Effector memory CD4-positive, alpha-beta T cell (primary cell): ENCODE measurements at places on chromosomes 6 and 20.

- no peaks in the 10 kb centered on the region for H3K36me3 ChIP-seq
- no peaks in the 10 kb centered on the region for H3K27me3 ChIP-seq
- H3K4me3 ChIP-seq = no peak overlapping the region
- H3K27ac ChIP-seq = peak overlapping the region; percentile 94
- peak; percentile 73 for DNase-seq
- peaks cover 35% of the 10 kb centered on the region for H3K4me1 ChIP-seq
Observed at GRCh38 chr20:58306421-58307261, 2.9 kb upstream of the RAB22A start.

DNA sequence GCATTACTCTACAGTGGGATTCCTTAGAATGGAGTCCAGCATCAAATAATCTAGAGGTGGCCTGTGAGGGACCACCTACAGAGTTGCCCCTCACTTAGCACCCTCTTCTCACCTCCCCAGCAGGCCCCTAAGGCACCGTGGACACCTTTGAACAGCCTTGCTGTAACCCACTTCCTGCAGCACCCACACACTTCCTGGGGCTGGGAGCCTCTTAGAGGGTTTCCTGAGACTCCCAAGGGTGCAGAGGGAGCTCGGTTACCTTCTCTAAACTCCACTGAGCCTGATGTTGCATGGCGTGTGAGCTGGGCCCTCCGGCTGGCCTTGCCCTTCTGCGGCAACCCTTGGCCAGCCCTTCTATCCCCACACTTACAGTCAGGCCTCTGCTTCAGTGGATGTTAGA lies 7.3 kb upstream of the SIRPG start:
- peak overlapping the region; percentile 42 for H3K4me3 ChIP-seq
- peak overlapping the region; percentile 60 for H3K27ac ChIP-seq
- peak; percentile 38 for DNase-seq
- no peaks in the 10 kb centered on the region for H3K27me3 ChIP-seq

GRCh38 chr6:48552905-48553304 lies 441.9 kb upstream of the PTCHD4 start:
- H3K36me3 ChIP-seq = no peaks in the 10 kb centered on the region
- no peaks in the 10 kb centered on the region for H3K27me3 ChIP-seq
- no peak overlapping the region for H3K27ac ChIP-seq
- H3K4me3 ChIP-seq = no peak overlapping the region

GRCh38 chr6:105484238-105485161 lies 81.6 kb upstream of the PREP start:
- H3K36me3 ChIP-seq = no peaks in the 10 kb centered on the region
- H3K27me3 ChIP-seq = peaks cover 3% of the 10 kb centered on the region
- H3K4me3 ChIP-seq = no peak overlapping the region
- DNase-seq = no peak
- no peaks in the 10 kb centered on the region for H3K4me1 ChIP-seq
- H3K27ac ChIP-seq = no peak overlapping the region

DNA sequence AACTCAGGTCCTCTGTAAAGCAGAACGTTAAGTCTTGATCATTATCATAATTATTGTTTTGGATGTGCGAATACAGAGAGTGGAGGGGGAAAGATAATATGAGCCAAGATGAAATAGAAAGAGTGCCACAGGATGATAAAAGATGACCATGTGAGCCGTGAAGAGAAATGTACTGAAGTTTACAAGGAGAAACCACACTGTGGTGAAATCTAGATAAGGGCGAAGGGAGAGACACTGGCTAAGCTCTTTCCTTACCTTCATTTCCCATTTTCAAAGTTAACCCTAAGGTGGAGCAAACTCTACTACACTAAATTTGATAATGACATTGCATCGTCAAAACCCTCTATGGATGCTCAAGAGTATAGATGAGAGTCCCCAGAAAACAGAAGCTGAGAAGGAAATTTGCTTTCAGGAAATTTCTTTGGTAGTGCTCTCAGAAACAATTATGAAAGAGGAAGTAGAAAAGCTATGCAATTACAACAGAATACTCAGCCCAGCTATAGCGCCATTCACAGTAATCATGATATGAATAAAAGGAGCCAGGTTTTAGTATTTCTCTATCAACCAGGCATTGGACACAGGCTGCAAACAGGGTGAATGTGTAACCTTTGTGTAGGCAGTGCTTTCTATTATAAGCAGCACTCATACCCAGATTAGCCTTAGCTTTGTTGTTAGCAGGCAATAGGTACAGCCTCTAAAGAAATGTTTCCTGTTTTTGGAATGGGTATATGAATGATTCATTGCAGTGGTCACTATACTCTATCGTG lies 1080.7 kb downstream of the GRIK2 start:
- H3K27me3 ChIP-seq = no peaks in the 10 kb centered on the region
- DNase-seq = no peak
- no peak overlapping the region for H3K27ac ChIP-seq
- H3K4me1 ChIP-seq = no peaks in the 10 kb centered on the region

DNA sequence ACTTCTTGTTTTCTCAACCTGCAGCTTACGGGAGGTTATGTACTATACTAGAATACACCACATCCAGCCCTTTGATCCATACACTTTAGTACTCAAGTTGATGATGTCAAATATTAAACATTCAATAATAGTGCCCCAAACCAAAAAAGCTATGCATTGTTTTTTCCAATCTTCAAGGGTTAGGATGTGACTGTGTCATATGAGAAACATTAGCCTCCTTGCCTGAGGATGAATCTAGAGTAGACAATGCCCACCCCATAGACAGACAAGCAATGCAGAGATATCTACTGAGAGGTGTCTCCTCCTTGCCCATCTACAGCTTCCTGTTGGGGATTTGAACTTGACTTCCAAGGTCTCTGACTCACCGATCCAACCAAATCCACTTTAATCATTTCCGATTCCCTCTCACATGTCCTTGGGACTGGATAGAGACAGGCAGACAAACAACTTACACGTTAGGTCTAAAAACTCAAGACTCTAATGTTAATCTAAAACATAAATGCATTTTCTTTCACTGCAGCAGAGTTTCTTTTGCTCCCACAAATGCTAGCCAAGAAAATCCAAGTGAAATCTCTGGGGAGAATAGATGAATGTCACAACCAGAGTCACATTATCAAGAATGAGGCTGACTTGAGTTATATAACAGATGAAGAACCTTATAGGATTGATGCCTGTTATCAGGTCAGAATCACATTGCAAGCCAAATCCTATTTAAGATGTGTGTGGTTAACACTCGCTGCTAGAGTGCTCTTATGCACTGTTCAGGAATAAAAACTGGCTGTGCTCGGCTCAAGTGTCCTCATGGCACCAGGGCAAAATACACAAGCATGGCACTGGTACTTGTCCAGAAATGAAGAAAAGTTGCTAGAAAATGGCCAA lies 75.5 kb upstream of the TNFAIP3 start:
- H3K4me1 ChIP-seq = peaks cover 23% of the 10 kb centered on the region
- no peak overlapping the region for H3K4me3 ChIP-seq
- no peak overlapping the region for H3K27ac ChIP-seq
- H3K27me3 ChIP-seq = no peaks in the 10 kb centered on the region
- no peak for DNase-seq

DNA sequence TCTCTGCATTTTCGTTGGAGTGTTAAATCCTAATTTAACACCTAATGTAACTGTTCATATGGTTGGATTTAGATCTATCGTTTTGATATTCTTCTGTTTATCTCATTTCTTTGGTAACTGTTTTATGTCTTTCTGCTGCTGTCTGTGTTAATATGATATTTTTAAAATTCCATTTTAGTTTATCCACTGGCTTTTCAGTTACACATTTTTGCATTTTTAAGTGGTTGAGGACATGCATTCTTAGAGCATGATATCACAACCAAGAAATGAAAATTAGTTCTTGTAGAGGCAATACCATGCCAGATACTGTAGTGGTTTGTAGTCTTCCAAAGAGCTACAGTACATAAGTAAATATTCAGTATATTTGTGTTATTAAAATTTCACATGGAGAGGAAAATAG lies 58.6 kb downstream of the LIN28B start:
- H3K4me1 ChIP-seq = no peaks in the 10 kb centered on the region
- no peaks in the 10 kb centered on the region for H3K36me3 ChIP-seq
- no peak overlapping the region for H3K27ac ChIP-seq
- H3K4me3 ChIP-seq = no peak overlapping the region

GRCh38 chr20:44582311-44583025 lies at the start of gene PKIG:
PKIG (plus strand) TSS chr20:44582579; CDS start chr20:44614557, 31,978 bp downstream.
- no peak within 1 kb of the TSS for H3K4me3 ChIP-seq
- no peaks in the 10 kb centered on the region for H3K36me3 ChIP-seq
- H3K27ac ChIP-seq = no peak within 1 kb of the TSS
- no peaks in the 10 kb centered on the region for H3K27me3 ChIP-seq

DNA sequence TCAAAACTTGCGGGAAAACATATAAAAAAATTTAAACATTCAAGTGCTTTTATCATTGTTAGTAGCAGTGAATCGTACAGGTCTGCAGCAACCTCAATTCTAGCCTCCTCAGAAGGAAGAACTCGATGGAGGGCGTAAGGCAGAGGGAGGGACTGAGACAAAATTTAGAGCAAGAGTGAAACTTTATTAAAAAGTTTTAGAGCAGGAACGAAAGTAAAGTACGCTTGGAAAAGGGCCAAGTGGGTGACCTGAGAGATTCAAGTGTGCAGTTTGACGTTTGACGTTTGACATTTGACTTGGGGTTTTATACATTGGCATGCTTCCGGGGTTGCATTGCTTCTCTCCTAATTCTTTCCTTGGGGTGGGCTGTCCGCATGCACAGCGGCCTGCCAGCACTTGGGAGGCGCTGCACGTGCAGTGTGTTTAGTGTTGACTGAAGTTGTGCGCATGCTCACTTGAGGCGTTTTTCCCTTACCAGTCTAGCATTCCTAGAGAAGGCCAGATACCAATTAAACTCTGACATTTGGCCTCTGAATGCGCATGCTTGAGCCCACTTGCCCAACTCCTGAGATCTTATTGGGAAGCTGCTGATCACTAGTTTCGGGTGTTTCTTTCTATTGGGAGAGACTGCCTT lies 82.6 kb downstream of the TBX18 start:
- no peak overlapping the region for H3K4me3 ChIP-seq
- no peaks in the 10 kb centered on the region for H3K4me1 ChIP-seq
- no peaks in the 10 kb centered on the region for H3K27me3 ChIP-seq
- no peaks in the 10 kb centered on the region for H3K36me3 ChIP-seq
- H3K27ac ChIP-seq = no peak overlapping the region

- H3K4me1 ChIP-seq = no peaks in the 10 kb centered on the region
- no peaks in the 10 kb centered on the region for H3K36me3 ChIP-seq
Observed at GRCh38 chr20:52312132-52312729, 120.7 kb upstream of the ZFP64 start.

- no peak for DNase-seq
- H3K27ac ChIP-seq = no peak overlapping the region
- H3K36me3 ChIP-seq = no peaks in the 10 kb centered on the region
- no peak overlapping the region for H3K4me3 ChIP-seq
- H3K4me1 ChIP-seq = no peaks in the 10 kb centered on the region
- no peaks in the 10 kb centered on the region for H3K27me3 ChIP-seq
Observed at GRCh38 chr20:14260367-14260766, 77.0 kb downstream of the FLRT3 start.

GRCh38 chr6:83824831-83825230 lies 28.3 kb upstream of the RIPPLY2 start:
- H3K4me3 ChIP-seq = no peak overlapping the region
- no peaks in the 10 kb centered on the region for H3K27me3 ChIP-seq
- no peaks in the 10 kb centered on the region for H3K36me3 ChIP-seq
- H3K4me1 ChIP-seq = no peaks in the 10 kb centered on the region
- no peak for DNase-seq
- no peak overlapping the region for H3K27ac ChIP-seq

GRCh38 chr6:25056130-25056529 lies 120.4 kb upstream of the RIPOR2 start:
- H3K4me1 ChIP-seq = peaks cover 44% of the 10 kb centered on the region
- no peaks in the 10 kb centered on the region for H3K27me3 ChIP-seq
- H3K27ac ChIP-seq = peak overlapping the region; percentile 63
- no peaks in the 10 kb centered on the region for H3K36me3 ChIP-seq
- peak; percentile 69 for DNase-seq

- DNase-seq = no peak
- no peaks in the 10 kb centered on the region for H3K4me1 ChIP-seq
- no peak overlapping the region for H3K27ac ChIP-seq
- H3K27me3 ChIP-seq = no peaks in the 10 kb centered on the region
- H3K36me3 ChIP-seq = no peaks in the 10 kb centered on the region
Observed at GRCh38 chr6:157561414-157561790, 180.4 kb downstream of the ZDHHC14 start.

DNA sequence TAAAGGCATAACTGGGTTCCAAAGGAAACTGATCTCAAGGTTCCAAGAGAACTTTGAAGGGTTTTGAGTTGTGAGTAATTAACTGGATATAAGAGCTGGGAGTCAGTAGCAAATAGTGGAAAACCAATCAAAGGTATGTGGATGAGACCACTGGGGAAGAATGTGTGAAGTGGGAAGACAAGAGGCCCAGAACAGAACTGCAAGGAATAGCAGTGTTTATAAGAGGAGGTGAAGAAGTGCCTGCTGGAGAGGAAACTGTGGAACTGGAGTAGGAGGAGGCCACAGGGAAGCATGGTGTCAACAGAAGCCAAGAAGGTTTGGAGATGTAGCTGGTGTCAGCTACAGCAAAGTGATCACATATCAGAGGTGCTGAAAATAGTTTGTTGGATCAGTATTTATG lies 18.7 kb upstream of the HDAC2 start:
- H3K27ac ChIP-seq = no peak overlapping the region
- H3K4me3 ChIP-seq = no peak overlapping the region
- no peaks in the 10 kb centered on the region for H3K36me3 ChIP-seq
- DNase-seq = no peak
- no peaks in the 10 kb centered on the region for H3K4me1 ChIP-seq

DNA sequence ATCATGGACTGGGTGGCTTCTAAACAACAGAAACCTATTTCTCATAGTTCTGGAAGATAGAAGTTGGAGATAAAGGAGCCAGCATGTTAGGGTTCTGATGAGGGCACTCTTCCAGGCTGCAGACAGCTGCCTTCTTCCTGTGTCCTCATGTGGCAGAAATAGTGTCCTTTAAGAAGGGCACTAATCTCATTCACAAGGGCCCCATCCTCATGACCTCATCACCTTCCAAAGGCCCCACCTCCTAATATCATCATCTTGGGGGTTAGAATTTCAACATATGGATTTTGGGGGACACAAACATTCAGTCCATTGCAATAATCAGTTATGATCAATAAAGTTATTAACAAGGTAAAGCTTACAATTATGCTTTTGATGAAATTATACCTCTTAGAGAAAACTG lies 130.8 kb upstream of the SLC22A23 start:
- no peak overlapping the region for H3K4me3 ChIP-seq
- H3K36me3 ChIP-seq = no peaks in the 10 kb centered on the region
- H3K27ac ChIP-seq = no peak overlapping the region
- DNase-seq = no peak
- no peaks in the 10 kb centered on the region for H3K27me3 ChIP-seq
- H3K4me1 ChIP-seq = no peaks in the 10 kb centered on the region

GRCh38 chr6:143337201-143337949 lies 113.1 kb downstream of the ADAT2 start:
- DNase-seq = peak; percentile 3
- H3K4me1 ChIP-seq = no peaks in the 10 kb centered on the region
- no peak overlapping the region for H3K4me3 ChIP-seq
- H3K36me3 ChIP-seq = no peaks in the 10 kb centered on the region
- no peaks in the 10 kb centered on the region for H3K27me3 ChIP-seq

GRCh38 chr6:54916858-54917257 lies 70.3 kb downstream of the FAM83B start:
- no peak for DNase-seq
- no peaks in the 10 kb centered on the region for H3K36me3 ChIP-seq
- H3K4me1 ChIP-seq = no peaks in the 10 kb centered on the region
- H3K27ac ChIP-seq = no peak overlapping the region
- no peaks in the 10 kb centered on the region for H3K27me3 ChIP-seq
- H3K4me3 ChIP-seq = no peak overlapping the region
